ENCODE measurements at places on chromosomes 16 and 17.

DNA sequence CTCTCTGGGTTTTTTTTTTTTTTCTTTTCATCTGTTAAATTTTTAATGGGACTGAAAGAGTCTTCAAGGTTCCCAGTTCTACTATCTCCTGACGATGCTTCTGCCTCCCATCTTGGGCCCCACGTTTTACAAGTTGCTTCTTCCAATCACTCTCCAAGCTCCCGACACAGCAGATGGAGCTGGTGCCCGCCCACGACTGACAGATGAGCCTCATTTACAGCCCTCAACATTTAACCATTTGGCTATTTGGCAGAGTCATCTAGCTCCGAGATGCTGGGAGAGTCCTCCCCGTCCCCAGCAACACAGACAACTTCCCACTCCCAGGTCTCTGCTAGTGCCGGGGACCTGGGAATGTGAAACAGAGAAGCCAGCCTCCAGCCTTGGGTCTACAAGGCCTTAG lies 276.9 kb downstream of the SHISA9 start:
- no peak for DNase-seq

GRCh38 chr17:38564254-38564837 lies 41.4 kb downstream of the SRCIN1 start:
- peak; percentile 59 for DNase-seq

DNA sequence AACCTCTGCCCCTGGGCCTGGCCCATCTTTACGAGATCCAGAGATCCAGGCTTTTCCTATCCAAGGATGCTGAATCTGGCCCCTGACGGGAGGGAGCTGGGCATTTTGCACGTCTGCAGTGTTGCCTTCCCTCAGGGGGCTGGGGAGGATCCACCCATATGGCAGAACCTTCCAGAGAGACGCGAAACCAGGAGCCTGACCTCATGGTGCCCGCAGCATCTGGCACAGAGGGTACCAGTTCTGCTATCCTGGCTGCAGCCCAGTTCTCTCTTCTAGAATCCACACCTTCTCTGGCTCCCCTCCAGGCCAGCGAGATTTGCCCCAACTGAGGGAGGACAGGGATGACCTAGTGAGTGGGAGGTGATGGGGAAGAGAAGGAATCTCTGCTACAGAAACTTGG lies 20.5 kb upstream of the ZNF652 start:
- no peak for DNase-seq

DNA sequence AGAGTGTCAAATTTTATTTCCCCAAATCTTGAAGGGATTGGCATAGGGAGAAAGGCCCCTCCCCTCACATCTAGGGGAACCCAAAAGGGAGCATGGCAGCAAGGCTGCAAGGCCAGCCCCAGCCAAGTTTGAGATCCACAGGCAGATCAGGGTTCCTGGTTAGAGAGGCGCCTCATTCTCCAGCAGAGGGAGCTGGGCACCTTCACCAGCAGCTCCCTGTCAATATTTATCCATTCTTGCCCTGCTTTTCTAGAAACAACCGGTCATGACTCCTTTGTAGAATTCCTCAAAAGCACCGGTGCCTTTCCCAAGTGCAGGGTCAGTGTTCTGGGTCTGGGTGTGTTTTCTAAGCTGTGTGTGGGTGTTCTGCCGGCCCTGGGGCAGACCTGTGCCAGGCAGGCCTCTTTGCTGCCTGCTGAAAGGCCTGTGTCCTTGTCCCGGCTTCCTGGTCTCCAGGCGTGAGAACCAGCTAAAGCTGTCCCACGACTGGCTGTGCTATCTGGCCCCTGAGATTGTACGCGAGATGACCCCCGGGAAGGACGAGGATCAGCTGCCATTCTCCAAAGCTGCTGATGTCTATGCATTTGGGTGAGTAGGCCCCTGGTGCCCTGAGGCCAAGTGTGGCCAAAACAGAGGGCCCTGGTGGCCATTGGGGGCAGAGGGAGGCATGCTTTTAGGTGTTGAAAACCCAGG lies 21.2 kb upstream of the LGALS9 start:
- DNase-seq = no peak

DNA sequence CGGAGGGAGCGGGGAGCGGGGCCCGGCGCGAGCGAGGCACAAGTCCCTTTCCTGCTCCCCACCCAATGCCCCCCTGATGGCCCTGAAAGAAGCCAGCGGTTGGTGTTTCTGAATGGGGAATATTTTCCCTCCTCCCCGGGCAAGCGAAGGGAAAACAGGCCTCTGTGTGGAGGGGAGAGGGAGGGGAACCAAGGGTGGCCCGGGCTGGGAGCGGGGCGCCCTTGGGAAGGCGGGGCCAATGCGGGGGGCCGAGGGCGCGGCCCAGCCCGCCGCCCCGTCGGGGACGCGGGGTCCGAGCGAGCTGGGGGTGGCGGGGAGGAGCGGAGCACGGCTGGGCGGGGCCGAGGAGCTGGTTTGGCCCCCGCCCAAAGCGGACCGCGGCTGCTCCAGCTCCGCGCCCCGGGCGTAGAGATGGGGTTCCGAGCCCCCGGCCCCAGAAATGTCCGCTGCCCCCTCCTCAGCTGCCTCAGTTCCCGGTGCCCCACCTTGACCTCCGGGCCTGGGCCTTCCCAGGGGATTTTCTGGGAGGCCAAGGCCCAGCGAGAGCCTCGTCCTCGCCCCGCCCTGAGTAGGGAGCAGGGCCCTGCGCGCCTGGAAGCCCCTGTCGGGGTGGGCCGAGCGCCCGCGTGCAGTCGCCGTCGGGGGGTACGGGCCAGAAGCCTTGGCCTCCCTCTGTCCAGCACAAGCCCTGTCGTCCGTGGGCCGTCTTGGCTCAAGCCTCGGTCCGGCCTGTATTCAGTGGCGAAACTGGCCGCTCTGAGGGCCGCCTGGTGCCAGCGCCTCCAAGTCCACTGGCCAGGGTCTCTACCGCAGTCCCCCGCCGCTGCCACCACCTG lies 3.9 kb upstream of the HEXIM1 start:
- no peak for DNase-seq

DNA sequence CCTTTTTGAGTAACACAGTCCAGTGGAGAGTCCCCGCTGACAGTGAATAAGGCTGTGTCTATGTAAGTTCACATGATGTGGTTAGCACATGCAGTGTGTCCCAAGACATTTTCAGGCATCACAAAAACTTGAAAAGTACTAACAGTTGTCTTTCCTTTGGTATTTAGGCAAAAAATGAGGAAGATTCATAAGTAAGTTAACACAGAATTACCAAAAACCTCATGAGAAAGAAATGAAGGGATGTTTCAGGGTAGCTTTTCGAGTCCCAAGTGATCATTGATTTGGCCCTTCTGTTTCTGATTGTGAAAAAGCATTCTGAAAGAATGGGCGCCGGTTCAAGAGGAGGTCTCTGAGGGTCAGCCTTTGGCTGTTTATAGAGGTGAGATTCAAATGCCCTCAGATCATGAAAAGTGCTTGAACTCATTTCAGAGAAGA lies 529 bp upstream of the ASPA start:
- no peak for DNase-seq

Measured in spinal cord (tissue), 10 donors.